ENCODE measurements at places on chromosomes 5 and 9.

DNA sequence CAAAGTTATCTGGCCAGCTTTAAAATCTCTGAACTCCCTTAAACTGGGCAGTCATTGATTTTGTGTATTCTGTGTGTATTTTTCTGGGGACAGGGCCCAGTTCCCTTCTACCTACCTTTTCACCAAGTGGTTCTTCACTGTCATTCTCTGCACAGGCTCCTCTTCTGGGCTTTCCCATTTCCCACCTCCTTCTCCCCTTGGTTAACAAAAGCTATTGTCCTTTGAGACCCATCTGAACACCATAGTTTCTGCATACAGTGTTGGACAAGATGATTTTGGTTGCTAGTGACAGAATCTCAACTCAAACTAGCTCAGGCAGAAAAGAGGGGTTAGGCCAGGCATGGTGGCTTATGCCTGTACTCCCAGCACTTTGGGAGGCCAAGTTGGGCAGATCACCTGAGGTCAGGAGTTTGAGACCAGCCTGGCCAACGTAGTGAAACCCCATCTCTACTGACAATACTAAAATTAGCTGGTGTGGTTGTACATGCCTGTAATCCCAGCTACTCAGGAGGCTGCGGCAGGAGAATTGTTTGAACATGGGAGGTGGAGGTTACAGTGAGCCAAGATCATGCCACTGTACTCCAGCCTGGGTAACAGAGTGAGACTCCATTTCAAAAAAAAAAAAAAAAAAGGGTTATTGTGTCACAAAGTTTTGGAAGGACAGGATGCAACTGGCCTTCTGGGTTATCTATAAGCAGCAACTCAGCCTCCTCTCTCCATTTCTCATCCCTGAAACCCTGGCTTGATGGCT, 31.0 kb upstream of the ANKRD34B start:
- DNase-seq, result no peak

DNA sequence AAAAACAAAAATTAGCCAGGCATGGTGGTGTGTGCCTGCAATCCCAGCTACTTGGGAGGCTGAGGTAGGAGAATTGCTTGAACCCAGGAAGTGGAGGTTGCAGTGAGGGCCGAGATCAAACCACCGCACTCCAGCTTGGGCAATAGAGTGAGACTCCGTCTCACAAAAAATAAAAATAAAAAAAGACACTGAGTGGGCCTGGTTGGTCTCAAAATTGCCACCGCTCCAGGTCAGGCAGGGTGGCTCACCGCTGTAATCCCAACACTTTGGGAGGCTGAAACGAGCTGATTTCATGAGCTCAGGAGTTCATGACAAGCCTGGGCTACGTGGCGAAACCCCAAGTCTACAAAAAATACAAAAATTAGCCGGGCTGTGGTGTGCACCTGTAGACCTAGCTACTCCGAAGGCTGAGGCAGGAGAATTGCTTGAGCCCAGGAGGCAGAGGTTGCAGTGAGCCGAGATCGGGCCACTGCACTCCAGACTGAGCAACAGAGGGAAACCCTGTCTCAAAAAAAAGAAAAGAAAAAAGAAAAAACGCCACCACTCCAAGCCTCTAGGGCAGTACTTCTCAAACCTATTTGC, 1.8 kb downstream of the STK10 start:
- no peak for DNase-seq

DNA sequence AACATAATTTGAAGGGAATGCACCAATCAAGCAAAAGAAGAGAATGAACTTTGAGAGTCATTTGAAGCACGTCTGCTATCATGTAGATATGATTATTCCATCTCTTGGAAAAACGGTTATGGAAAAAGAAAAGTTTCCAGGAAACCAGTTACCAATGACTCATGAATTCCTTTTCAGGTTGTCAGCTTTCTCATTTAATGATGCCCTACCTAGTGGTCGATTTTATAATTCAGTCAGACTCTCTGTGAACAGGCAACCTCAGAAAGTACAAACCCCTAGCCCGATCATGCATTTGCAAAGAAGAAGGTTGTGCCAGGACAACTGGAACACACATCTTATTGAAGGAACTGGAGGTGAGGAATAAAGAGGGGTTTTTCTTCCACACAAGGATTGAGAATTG, 355.1 kb upstream of the GRIA1 start:
- DNase-seq, result no peak

- DNase-seq, result no peak
Observed at GRCh38 chr5:8538821-8539220, 669.9 kb downstream of the MTRR start.

GRCh38 chr9:77063645-77064285, 44.3 kb downstream of the FOXB2 start:
- DNase-seq, result peak; percentile 73

DNA sequence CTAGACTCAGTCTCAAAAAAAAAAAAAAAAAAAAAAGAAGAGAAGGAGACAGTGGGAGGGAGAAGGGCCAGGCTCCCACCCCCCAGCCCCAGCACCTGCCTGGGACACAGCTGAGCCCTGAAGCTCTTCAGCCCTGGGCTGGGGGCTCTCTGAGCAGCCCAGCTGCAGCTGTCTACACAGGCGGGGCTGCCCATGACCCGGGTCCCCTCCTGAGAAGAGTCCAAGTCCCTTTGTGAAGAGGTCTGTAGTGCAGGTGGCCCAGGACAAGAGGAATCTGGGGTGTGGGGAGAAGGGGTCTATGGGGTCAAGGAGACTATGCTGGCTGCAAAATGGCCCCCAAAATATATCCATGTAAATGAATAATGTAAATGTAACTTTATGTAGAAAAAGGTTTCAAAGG, 6.7 kb upstream of the LCN2 start:
- no peak for DNase-seq

DNA sequence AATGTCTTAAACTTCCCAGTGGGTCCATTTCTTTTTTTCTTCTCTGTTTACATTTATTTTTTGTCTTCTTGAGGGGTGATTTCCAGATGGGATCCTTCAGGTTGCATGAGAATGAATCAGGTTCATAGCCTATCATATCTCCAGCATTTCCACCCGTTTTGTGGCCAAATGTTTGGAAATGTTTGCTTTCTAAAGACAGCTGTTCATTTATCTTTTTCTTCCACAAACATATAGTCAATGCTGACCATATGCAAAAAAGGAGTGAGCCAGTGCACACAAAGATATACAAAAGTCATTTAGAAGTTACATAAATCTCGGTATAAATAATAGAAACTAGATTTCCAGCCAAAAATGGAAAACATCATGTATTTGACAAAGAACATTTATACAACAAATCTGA, 71.6 kb upstream of the STC2 start:
- DNase-seq, result no peak

DNA sequence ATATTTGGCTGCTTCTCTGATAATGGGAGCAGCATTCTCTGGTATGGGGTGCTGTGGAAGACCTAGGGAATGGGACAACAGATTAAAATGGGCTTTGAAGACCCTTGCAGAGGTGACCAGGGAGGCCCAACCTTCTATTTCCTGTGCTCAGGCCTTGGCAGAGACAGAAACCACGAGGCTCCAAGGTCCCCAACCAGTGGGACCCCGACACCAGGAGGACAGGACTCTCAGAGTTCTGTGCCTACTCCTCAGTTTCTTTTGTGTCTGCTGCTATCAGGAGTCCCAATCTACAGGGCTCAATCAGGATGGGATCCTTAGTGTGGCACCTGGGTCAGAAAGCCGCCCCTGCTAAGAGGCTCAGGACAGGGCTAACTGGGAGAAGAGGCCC, 29.3 kb downstream of the CSF2 start:
- no peak for DNase-seq

- no peak for DNase-seq
Observed at GRCh38 chr5:57249265-57249874, 75.5 kb downstream of the GPBP1 start.

DNA sequence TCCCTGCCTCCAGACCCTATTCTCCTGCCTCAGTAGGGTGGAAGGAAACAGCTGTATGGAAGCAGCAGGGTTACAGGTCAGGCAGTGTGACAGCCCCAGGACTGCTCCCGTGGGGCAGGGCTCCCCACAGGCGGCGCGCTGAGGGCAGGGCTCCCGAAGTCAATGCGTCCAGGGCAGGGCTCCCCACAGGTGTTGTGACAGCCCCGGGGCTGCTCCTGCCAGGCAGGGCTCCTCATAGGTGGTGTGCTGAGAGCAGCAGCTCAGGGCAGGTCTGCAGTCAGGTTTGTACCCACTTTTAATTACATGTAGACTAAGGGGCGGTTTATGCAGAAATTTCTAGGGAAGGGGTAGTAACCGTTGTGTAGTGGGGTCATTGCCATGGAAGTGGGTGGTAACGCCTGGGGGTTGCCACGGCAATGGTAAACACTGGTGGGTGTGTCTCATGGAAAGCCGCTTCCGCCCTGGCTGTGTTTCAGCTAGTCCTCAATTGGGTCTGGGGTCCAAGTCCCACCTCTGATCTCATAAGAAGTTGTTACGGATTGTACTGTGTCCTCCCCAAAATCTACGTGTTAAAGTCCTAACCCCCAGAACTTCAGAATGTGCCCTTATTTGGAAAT, 16.7 kb upstream of the TERT start:
- no peak for DNase-seq

- no peak for DNase-seq
Observed at GRCh38 chr5:54186912-54187445, 123.4 kb downstream of the ARL15 start.

- peak; percentile 41 for DNase-seq
Observed at GRCh38 chr5:89343666-89344065, 460.7 kb upstream of the MEF2C start.

DNA sequence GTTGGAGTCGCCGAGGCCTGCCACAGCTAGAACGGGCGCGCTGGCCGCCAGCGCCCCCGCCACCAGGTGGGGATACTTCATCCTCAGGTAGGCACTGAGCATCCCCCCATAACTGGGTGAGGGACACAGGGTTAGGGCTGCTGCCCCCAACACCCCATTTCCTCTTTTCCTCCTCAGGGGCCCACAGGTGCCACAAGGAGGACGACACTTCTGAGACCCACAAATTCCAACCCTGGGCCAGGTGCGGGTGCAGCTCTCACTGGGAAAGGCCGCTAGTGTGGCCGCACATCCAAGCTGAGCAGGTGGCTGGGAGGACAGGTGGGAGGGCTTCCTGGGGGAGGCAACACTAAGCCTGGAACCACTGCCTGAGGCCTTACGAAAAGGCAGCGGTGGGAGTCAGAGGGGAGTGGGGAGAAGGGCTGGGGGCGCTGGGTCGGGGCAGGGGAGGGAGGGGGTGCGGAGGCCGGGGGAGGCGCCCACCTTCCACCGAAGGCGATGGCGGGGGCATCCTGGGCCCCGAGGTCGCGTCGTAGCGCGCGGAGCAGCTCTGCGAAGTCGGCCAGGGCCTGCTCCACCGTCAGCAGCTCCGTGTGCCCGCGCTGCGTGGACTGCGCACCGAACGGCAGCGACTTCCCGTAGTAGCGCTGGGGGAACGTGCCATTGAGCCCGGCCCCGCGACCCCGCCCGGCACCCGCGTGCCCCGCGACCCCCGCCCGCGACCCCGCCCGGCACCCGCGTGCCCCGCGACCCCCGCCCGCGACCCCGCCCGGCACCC, 961 bp downstream of the DPP7 start:
- peak; percentile 9 for DNase-seq

GRCh38 chr5:35657877-35658276, 40.2 kb downstream of the SPEF2 start:
- no peak for DNase-seq

- DNase-seq, result no peak
Observed at GRCh38 chr5:113038714-113039113, 62.1 kb downstream of the DCP2 start.

DNA sequence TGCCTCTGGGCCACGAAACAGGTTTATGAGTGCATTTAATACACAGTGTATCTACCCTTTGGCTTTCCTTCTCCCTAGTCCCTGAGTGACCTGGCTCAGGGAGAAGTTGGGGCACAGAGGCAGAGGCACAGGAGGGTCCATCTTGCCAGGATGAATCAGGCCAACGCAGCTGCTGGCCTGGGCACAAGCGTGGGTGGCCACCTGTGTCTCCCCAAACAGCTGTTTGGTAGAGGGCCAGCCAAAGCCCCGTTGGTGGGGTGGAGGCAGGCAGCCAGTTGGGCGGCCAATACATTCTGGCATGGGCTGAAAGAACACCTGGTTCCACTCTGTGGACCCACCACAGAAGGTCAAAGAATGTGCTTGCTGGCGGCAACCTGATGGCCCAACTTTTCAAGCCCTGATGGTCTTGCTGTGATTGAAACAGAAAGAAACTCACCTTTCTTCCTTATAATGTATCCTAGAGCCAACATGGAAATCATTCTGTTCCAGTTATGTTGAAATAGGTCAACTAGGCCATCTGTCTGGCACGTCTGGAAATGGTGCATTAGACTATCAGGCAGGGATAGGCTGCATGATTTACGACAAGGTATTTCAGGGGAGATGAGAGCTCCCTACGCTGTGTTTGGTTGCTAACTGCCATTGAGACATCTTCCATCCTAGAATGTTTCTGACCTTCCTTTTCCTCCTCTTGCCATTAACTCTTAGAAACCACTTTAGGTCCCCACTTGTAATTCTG, 337.4 kb downstream of the ADAMTS6 start:
- DNase-seq, result no peak

DNA sequence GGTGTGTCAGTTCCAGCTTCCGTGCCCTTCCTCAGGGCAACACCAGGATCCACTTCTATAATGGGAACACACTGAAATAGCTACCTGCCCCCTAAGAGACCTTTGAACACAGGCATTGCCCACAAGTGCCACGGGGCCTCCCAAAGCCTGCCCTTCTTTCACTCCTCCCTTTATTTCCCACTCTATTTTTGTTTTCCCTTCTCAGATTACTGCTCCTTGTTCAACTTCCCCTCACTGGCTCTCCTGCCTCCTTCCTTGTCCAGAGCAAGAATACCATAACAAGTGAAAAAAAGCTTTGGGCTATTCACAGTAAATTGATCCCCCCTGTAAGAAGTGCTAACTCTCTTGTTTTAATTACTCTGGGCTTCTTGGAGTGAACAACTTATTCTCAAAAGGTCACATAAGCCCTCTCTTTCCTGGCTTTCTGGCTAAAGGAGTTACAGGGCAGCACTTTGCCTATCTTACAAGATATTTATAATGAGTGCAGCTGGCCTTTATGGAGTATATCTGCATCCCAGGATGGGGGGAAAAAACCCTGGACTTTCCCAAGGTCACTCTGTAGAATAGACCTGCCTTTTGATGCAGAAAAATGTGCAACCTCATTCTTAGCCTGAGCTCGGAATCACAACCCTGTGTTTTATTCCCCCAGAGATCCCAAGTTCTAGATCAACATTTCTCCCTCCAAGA, 11.3 kb downstream of the CTXN3 start:
- DNase-seq, result no peak

GRCh38 chr5:14231156-14231555, 88.0 kb downstream of the TRIO start:
- no peak for DNase-seq

DNA sequence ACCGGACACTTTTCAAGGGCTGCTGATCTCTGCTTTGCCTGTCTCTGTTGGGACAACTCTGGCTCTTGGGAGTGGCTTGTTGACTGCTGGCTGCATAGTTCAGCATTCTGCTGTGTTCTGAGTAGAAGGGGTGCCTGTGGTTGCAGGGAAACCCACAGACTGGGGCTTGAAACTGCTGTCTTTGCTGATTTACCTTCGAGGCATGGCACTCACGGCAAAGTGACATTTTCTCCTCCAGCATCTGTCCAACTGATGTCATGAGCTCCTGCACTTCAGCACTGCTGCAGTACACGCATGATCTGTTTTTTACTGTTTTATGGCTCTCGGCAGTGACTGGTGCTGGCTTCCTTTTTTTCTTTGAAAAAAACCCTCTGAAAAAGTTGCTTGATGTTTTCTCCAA, 69.2 kb downstream of the SPATA31D1 start:
- no peak for DNase-seq

Data from choroid plexus epithelial cell (primary cell).